ENCODE measurements at places on chromosomes 7 and 10.

- no peak for DNase-seq
Measured at GRCh38 chr10:24664991-24665390, 58.7 kb downstream of the ARHGAP21 start.

DNA sequence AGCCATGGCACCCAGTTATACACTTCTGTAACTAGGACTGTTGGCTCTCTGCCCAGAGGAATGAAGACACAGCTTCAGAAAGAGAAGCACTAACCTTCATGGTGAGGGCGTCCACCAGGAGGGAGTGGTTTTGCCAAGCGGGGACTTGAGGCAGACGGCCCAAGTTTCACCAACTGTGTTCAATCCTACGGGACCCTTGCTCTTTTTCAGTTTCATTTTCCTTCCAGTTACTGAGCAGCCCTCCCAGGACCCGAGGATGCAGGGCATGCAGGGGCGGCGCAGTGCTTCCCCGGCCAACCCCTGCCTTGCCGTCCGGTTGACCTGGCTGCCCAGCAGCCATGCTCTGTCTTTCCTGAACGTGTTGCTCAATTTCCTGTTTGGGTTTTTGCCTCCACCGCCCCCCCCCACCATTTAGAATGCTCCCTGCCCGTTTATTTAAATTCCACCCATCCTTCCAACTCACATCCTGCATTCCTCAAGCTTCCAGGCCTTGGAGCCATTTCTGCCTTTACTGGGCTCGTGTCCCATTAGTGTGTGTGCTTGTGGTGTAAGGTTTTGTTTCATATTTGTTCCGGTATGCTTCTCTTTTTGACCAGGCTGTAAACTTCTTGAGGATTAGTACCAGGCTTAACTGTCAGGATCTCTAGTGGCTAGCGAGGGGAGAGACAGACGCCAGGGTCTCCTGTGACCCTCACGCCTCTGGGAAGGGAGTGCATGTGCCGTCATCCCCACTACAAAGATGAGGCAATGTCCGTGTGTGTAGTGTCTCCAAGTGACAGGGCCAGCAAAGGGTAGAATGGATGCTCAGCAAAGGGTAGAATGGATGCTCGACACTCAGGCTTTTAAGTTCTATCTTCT is 31.6 kb downstream of the IL15RA start:
- DNase-seq = no peak

DNA sequence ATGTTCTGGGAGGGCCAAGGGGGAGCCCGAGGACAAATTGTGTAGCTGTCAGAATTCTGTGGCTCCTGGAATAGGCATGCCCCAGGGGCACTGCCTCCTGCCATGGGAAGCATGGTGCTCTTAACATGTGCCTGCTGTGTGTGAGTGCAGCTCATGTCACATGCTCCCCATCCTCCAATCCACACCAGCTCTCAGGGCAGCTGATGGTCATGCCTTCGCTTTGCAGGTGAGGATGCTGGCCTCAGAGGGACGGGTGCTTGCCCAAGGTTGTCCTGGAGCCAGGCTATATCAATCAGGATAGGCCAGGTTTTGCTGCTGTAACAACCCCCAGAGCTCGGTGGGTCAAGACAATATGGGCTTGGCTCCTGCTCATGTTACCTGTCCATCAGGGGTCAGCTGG is 303.4 kb downstream of the RPS24 start:
- no peak for DNase-seq

GRCh38 chr7:6179620-6180343 is 92.6 kb downstream of the CYTH3 start:
- no peak for DNase-seq

GRCh38 chr10:112168733-112169132 is 14.8 kb downstream of the GPAM start:
- no peak for DNase-seq

- DNase-seq = no peak
Measured at GRCh38 chr10:10118131-10118530, 899.5 kb upstream of the CELF2 start.

- DNase-seq = no peak
Measured at GRCh38 chr10:97426776-97427570, 982 bp downstream of the PGAM1 start.

DNA sequence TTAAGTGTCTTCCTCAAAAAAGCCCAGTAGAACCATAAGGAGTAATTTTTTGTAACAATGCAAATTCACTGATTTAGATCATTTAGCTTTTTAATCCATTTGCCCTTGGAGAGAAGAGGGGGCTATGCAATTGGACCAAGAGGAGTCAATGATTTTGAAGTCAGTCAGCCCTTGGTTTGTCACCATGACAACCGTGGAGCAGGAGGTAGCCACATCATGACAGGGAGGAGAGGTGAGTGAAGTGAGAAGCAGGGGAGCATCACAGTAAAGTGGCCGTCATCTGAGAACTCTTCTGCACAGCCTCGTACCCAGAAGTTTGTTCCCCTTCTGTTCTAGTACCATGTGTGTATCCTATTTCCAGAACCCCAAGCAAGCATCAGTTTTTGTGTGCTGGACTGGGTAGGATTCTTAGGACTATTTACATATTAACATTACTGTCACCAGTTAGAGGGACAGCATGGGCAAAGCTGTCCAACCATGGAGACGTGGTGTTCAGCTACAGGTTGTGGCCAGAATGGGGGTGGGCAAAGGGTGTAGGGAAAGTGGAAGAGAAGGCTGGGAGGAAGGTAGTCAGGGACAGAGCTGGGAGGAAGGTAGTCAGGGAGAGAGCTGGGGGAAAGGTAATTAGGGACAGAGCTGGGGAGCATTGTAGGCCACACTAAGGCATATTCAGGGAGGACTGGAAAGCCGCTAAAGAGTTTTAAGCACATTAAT is 13.1 kb downstream of the UBE3C start:
- no peak for DNase-seq

- no peak for DNase-seq
Measured at GRCh38 chr10:6778992-6779701, 199.1 kb upstream of the PRKCQ start.

DNA sequence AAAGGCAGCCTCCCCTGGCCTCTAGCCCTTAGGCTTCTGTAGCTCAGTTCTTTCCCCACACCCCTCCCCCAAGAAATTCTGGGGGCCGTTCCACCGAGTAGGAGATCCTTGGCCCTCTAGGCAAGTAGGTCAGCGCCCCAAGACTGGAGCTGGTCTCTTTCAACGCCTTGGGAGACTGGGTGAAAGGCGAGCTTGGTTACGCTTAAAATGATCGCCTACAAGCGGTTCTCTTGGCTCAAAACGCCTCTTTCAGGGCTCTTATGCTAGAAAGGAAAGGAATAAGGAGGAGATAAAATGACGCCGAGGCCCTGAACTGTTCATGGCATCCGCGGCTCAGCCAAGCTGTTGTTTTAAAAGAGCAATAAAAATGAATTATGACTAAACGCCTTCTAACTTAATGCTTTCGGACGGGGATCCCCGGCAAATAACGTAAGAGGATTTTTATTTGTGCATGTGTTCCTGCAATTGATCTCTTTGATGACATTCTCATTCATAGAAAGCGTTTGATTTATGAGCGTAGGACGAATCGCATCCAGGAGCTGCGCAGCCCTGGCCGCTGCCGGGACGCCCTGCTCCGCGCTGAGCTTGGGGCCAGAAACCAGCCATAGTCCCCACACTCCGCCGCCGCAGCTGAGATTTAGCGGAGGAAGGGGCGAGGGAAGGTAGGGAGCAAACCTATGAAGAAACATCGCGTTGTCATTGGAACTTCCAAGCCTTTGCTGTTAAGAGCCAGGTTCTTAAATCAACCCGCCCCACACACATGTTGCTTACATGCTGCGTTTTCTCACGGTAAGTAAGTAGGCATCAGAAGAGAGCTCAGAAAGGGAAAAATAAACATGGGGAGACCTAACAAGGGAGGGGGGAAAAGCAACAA is 3.0 kb upstream of the HOXA1 start:
- DNase-seq = no peak

GRCh38 chr7:96034940-96035727 is 262.8 kb downstream of the DYNC1I1 start:
- DNase-seq = no peak

DNA sequence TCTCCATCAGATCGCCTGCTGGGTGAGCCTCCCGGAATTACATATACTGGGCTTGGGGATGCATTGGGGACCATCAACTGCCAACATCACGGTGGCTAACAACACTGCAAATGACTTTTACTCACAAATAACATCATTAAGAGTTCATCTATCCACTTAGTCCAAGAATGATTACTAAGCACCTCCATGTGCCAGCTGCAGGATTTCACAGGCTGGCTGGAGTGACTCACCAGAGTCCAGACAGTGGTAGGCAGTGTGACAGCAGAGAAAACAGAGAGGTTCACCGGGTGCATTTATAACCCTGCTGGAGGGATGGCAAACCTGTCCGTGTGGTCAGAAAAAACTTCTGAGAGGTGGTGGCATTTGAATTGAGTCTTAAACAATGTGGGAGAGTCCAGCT is 3.2 kb upstream of the IGFBP3 start:
- DNase-seq = no peak

Data from activated T-cell treated with anti-CD3 and anti-CD28 coated beads for 48 hours (primary cell).